ENCODE measurements at places on chromosomes 6 and 20. TPM values are rescaled to one million over a fixed set of nuclear protein-coding genes. Genes with fewer than 3 reads are reported as not detected.

GRCh38 chr6:35088281-35089215 lies 52.6 kb downstream of the TCP11 start:
- no peak for DNase-seq

DNA sequence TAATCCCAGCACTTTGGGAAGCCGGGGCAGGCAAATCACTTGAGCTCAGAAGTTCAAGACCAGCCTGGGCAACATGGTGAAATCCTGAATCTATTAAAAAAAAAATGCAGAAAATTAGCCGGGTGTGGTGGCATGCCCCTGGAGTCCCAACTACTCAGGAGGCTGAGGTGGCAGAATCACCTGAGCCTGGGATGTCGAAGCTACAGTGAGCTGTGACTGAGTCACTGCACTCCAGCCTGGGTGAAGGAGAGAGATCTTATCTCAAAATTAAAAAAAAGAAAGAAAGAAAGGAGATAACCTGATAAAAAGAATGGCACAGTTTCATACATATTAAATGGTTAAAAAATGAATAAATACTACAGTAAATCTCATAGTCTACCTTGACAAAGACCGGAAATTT lies 123.6 kb upstream of the TNFAIP3 start:
- DNase-seq, result no peak

GRCh38 chr20:64144144-64144912 lies 19.9 kb upstream of the MYT1 start:
- no peak for DNase-seq

DNA sequence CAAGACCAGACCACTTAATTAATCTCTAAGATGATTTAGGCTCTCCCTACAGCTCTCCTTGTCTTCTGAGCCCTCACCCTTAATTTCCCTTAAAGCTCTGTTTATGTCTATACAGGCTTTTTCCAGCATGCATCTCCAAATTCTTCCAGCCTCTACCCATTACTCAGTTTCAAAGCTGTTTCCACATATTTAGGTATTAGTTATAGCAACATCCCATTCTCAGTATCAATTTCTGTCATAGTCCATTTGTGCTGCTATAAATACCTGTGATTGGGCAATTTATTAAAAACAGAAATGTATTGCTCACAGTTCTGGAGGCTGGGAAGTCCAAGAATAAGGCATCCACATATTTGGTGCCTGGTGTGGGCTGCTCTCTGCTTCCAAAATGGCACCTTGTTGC lies 2.3 kb upstream of the SERPINB1 start:
- no peak for DNase-seq

GRCh38 chr20:17825960-17826843 lies 126.4 kb downstream of the BANF2 start:
- peak; percentile 64 for DNase-seq

DNA sequence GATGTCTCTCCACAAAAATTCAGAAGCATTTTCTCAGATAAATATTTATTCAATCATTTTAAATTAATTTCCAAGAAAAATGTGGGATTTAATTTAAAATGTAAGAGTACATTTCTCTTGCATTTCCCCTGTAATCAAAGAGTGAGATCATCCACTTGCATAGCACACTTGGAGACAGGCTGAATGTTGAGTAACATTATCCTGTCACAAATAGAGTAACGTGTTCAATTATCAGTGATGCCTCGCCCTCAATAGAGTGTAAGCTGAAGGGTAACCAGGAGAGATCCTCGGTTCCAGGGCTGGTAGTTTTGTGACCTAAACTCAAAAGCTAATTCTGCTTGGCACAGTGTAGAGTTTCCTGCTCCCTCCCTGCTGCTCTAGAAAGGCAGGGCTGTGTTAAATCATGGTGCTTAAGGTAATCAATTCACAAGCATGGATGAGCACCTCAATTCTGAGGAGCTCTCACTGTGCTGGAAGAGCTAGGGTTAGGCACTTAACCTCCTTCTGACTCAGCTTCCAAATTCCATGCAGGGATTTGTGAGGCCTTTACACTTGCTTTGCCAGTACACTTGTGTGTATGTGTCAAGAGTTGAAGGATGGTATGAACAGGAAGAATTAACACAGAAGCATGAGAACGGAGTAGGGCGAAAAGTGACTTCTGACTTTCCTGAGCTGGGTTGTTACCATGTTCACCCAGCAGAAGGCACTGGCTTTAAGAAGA lies 56.6 kb downstream of the MMUT start:
- no peak for DNase-seq

- DNase-seq, result peak; percentile 9
Measured at GRCh38 chr20:58549231-58550209, 34.3 kb upstream of the APCDD1L start.

DNA sequence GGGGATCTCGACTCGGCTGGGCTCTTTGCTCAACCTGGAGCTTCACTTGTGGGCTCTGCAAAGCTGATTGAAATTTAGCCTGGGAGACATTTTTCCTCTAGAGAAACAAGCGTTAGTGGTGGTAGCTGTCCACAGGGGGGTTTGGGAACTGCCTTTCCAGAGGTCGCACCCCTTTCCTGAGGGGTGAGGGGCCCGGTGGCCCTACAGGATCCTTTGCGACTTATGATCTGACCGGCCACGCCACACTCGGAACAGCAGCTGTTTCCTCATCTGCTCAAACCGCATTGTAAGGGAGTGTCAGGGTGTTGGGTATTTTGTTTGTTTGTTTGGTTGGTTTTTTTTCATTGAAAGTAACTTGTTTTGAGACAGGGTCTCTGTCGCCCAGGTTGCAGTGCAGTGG lies 21.0 kb downstream of the PNLDC1 start:
- DNase-seq, result no peak

DNA sequence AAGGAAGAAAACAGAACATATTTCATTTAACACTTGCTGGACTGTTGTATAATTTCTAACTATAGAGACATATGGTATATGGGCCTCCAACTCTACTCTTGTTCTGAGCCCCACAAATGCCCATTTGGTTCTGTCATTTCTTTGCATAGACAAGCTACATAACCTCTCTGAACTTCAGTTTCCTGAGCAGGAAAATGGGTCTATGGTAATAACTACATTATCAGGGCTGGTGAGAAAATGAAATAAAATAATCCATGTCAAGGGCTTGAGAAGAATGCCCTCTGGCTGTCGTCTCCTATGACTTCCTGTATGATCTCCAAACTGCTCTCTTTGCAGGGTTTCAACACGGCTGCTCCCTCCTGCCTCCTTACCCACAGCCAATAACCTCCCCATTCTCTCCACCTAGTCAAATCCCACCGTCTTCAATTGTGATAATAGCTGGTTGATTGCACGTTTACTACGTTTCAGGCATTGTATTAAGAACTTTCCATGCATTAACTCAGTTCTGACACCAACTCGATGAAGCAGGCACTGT lies 12.0 kb downstream of the ZCCHC3 start:
- no peak for DNase-seq

DNA sequence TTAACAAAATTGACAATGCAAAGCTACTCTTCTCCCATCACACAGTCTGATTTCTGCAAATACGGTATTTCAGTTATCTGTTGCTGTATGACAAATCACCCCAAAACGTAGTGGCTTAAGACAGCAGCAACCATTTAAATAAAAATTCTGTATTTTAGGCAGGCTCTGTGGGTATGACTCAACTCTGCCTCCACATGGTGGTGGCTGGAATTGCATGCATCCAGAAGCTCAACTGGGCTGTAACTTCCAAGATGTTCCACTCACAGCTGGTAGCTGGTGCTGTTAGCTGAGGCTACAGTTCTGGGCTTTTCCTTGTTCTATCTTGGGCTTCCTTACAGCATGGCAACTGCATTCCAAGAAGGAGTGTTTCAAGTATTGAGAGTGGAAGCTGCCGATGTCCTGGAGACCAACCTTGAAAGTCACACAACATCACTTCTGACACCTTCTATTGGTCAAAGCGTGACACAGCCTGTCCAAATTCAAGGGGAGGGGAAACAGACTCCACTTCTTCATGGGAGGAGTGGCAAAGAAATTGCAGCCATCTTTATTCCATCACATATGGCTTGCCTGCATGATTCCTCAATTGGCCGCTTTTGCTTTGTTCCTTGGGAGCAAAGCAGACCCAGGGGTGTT lies 39.7 kb upstream of the TULP1 start:
- DNase-seq, result peak; percentile 78

GRCh38 chr6:26175033-26175427 lies 87.8 kb downstream of the HFE start:
- DNase-seq, result no peak

- no peak for DNase-seq
Measured at GRCh38 chr6:42424906-42425474, 26.7 kb downstream of the TRERF1 start.

DNA sequence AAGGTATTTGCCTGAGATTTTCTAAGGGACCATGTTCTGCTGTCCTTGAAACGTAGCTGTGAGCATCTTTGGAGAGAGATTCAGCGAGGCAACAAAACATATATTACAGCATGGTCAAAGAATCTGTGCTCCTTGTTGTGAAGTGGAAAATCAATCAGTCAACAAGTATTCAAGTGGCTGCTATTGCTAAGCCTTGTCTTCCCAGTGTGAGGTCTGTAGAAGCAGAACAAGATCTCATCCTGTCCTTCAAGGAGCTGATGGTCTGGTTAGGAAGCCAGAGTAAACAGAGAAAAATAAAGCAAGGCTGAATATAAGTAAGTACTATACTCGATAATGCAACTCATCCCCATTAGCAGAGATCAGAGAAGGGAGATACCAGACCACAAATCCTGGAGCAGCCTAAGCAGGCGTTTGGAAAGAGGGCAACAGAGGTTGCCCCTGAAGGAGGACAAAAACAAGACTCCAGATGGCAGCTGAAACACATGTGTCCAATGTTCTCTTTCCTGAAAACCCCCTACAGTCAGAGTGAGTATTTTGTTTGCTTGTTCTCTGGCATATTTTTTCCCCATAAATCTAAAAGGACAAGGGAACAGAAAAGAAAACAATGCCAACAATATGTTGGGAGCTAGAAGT lies 392.0 kb downstream of the SYNE1 start:
- no peak for DNase-seq

- DNase-seq, result no peak
Measured at GRCh38 chr6:138159246-138159645, 2.5 kb upstream of the ARFGEF3 start.

DNA sequence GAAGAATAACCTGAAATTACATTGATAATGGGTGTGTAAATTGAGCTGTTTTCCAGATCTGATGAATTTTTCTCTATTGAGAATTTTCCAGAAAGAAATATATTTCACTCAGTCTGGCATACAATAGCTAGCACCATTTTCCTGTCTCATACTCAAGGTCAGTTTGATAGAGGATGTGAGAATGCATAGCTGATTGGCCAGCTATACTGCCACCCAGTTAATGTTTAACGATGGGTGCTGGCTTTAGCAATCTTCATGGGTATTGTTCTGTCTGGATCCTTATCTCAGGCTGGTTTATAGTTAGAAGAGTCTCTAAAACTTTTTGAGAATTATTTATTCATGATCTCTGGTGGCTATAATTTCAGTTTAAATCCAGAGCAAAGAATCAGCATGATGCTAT lies 147.4 kb downstream of the HDGFL1 start:
- no peak for DNase-seq

DNA sequence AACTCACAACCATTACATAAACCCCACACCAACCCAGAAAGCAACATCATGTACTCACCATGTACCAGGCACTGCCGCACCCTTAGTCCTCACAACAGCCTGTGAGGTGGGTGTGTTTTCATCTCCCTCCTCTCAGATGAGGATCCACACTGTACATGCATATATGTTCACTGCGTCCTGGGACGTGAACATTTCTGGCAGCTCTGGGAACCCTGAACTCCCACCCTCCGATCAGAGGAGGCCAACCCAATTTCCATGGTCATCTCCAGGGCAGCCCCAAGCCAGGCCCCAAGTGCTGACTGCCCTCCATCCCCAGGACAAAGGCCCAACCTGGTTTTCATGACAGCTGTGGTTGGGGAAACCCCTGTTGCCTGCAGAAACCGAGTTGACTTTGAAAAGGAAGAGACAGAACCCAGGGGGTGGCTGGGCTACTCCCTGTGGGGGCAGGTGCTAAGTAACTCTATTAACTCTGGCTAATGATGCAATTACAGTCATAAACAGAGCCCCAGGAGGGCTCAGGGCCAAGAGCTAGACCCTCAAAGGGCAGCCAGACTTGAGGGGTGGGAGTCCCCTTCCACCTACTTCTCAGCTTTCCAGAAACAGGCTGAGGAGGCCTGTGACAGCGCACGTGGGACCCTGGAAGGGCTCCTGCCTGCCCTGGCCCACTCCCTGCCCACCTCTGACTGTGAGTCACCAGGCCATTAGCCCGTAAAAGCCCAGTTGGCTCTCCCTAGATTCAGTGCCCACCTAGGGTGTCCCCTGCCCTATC lies 2.6 kb downstream of the TFEB start:
- peak; percentile 81 for DNase-seq

DNA sequence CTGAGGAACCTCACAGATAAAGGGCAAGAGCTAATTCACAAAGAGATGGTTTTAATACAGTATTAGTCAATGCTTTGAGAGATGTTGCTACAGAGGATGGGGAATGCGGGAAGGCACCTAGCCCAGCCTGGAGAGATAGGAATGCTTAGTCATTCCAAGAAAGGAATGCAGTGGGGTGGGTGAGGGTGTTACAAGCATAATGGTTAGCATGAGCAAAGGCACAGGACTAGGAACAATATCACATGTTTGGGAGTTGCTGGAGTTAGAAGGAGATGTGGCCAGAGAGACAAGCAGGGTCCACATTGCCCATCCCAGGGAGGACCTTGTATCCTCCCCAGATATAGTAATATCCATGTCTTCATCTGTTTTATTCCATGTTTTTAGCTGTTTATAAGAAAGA lies 107.0 kb upstream of the OGFRL1 start:
- DNase-seq, result no peak

- DNase-seq, result no peak
Measured at GRCh38 chr6:51463321-51463720, 624.1 kb downstream of the PKHD1 start.

DNA sequence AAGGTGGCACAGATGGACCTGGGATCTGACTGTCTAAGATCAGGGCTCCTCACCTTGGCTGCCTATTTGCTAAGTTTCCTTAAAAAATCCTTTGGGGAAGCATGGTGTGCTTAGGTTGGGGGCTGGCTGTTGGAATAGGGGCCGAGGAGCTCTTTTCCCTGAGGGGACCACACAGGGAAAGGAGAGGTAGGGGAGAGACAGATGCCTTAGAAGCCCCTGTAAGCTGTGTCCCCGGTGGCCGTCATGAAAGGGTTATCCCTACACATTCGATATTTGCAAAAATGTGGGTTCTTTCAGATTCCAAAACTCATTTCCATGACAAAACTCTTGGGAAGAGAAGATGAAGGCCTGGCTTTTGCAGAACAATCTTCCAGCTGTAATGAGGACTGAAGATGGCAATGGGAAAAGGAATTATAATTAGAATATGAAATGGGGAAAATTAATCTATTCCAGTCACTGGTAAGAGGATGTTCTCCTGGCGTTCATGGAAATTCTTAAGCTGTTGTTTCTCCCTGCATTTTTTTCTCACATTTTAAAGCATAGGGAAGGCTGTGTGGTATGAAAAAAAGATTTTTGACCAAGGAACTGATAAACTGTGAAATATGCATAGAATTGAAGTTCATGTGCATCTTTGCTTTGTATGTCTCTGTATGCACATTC lies 53.8 kb downstream of the TOX2 start:
- DNase-seq, result no peak

Gene PRDM13
- 0.14 TPM for total RNA-seq

Gene SNAP25
- total RNA-seq, result 1.6 TPM

Gene BPIFA1
- not detected for total RNA-seq

Gene HLA-DQB2
- total RNA-seq, result 2.9 TPM

Gene DDO
- not detected for total RNA-seq

Gene TFAP2A
- total RNA-seq, result 0.18 TPM

Gene PAK5
- not detected for total RNA-seq

Gene RSPH4A
- 0.18 TPM for total RNA-seq

Gene HBS1L
- total RNA-seq, result 92.2 TPM

Gene NCOA7
- total RNA-seq, result 46.9 TPM

Gene MAPK13
- 35.6 TPM for total RNA-seq

Gene SCGN
- total RNA-seq, result not detected
